ENCODE measurements at places on chromosomes 1 and 21.

DNA sequence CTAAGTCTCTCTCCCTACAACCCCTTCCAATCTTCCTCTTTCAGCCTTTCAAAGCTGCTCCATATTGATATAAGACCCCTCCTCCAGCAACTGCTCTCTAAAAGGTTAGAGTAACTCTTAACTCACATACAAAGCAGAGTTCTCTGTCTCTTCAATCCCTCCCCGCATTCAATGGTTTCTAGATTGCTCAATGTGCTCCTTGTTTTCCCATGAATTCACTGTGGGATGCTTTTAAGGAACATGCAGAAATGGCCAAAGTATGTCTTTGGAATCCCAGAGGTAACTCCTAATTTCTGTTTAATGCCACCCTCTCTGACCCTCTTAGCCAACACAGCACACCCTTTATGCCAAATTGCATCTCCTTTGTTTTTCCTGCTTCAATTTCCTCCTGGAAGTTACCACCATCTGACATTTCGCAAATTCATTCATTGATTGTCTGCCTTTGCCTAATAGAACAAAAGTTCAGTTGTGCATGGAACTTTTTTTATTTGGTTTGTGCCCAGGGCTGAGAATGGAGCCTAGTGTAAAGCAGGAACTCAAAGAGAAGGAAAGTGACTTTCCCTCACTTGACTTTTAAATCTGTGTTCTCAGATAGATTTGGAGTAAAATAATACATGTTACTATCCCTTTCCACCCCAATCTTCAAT, 172.7 kb upstream of the C8B start:
- no peak for DNase-seq

DNA sequence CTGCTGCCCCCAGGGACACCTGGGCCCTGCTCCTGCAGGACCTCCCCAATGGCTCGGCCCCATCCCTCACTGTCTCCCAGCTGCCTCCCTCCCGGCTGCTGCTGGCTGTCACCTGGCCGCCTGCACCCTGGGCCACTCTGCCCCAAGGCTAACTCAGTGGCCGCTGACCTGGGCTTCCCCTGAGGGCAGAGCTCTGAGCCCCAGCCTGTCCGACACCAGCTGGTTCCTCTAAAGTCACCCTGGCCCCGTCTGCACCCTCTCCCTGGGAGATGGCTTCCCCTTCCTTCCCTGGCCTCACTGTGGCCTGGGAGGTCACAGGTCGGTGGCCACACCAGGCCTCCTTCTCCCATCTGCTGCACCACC, 15.0 kb downstream of the ITGB2 start:
- no peak for DNase-seq

- no peak for DNase-seq
Measured at GRCh38 chr1:18661404-18662285, 31.0 kb downstream of the PAX7 start.

GRCh38 chr1:192357924-192358323, 41.1 kb downstream of the RGS21 start:
- DNase-seq = no peak

GRCh38 chr1:3573500-3573899, 37.8 kb downstream of the MEGF6 start:
- no peak for DNase-seq

DNA sequence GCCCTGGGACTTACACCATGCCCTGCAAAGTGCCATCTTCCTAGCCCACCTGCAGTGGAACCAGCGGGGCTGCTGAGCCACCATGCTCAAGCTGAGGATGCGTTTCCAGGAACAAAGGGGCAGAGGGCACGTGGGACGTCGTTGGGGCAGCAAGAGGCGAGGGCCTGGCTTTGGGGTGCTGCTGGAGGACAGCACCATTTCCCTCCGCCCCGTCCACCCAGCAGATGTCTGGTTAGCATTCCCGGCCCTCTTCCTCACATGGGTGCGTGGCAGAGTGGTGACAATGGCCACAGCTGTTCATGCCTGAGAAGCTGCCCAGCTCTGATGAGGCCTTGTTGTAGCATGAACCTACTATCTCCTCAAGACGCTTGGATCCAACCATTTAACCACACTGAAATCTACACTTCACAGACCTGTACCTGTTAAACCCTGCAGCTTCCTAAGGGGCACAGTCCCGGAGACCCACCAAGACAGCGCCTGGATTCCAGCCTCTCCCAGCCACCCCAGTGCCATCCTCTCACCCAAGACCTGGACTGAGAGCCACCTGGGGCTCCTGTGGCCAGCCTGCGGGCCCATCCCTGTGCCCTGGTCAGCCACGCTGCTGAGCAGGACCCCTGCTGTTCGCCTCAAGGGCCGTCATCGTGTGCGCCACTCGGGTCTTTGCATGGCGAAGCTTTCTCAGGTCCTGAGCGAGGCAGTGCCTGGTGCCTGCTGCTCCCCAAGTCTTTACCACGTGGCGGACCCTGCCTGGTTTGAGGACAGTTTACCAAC, 33.2 kb downstream of the SLC45A1 start:
- DNase-seq = no peak

DNA sequence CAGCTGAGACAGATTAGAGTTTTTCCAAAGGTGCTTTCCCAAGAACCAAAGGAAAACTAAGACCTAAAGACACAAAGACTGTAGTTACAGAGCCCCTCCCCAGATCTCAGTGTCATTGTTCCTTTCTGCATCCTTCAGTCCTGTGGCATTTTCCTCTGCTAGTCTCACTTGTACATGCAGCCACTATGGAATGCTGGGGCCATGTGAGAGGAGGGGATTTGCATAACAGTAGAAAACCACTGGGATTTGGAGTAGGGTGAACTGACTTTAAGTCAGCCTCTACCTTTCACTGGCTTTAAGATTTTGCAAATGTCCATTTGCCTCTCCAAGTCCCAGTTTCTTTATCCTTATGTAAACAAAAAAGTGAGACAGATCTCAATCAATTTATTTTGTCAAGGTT, 119.4 kb upstream of the F3 start:
- DNase-seq = no peak

Data from activated CD4-positive, alpha-beta T cell treated with anti-CD3 and anti-CD28 coated beads, Interleukin-2, amount 50 U/mL, for 1 hour (primary cell).